ENCODE measurements at places on chromosomes 6 and 20. TPM values are rescaled to one million over a fixed set of nuclear protein-coding genes. Genes with fewer than 3 reads are reported as not detected.

Gene MUC22
- total RNA-seq = not detected

Gene OGFRL1
- 29.2 TPM for total RNA-seq

- DNase-seq = no peak
- H3K36me3 ChIP-seq = no peaks in the 10 kb centered on the region
- H3K27ac ChIP-seq = no peak overlapping the region
- no peak overlapping the region for H3K4me3 ChIP-seq
- H3K4me1 ChIP-seq = no peaks in the 10 kb centered on the region
- H3K27me3 ChIP-seq = no peaks in the 10 kb centered on the region
These were observed 77.6 kb downstream of the TRERF1 start for GRCh38 chr6:42374018-42374669.

DNA sequence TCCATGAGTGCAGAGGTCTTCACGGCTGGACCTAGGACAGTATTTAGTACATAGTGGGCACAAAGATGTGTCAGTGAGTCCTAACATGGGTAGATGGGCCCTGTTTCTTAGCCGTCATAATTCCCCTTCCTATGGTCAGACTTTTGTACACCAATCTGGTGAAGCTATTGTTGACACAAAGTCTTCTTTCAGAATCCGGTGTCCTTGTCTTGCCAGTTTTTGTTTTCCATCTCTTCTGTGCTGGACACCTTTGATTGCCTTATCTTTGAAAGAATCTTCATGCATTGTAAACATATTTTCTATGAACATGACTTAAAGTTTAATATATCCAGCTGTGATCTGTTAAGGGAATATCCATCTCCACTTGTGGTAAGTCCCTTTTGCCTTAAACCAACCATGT lies 4.5 kb downstream of the LRRC1 start:
- no peak for DNase-seq
- H3K27ac ChIP-seq = no peak overlapping the region
- H3K36me3 ChIP-seq = no peaks in the 10 kb centered on the region
- H3K27me3 ChIP-seq = no peaks in the 10 kb centered on the region
- peaks cover 8% of the 10 kb centered on the region for H3K4me1 ChIP-seq

- H3K36me3 ChIP-seq = no peaks in the 10 kb centered on the region
- H3K27me3 ChIP-seq = no peaks in the 10 kb centered on the region
- no peak overlapping the region for H3K27ac ChIP-seq
- no peaks in the 10 kb centered on the region for H3K4me1 ChIP-seq
- H3K4me3 ChIP-seq = no peak overlapping the region
- no peak for DNase-seq
These were observed 55.1 kb upstream of the LAMA2 start for GRCh38 chr6:128827675-128828464.

DNA sequence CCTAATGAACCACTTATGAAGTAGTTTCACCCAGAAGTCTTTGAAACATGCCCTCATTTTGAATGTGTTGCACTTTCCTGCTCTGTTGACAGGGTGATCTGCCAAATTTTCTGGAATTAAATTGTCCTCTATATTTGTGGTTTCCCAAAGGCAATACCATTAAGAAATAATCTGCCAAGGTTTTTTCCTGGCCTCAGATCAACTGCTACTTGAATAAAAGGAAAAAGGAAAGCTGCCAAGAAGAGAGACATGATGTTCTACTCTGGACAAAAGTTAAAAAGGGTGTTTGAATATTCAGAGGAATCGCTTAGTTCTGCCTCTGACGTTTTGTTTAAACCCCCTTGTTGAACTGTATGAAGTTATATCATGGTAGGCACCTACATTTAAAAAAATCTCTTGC lies 37.4 kb upstream of the ARMH2 start:
- DNase-seq = no peak
- H3K27ac ChIP-seq = no peak overlapping the region
- H3K36me3 ChIP-seq = no peaks in the 10 kb centered on the region
- H3K27me3 ChIP-seq = no peaks in the 10 kb centered on the region
- no peak overlapping the region for H3K4me3 ChIP-seq
- peaks cover 15% of the 10 kb centered on the region for H3K4me1 ChIP-seq
